Thymus (tissue), 14 donors: ENCODE measurements at places on chromosomes 16 and 17. TPM values are rescaled to one million over a fixed set of nuclear protein-coding genes. Genes with fewer than 3 reads are reported as not detected.

The VASN gene
- polyA plus RNA-seq: 3.6 TPM

The PFAS gene
- 12.8 TPM for polyA plus RNA-seq

The CRISPLD2 gene
- polyA plus RNA-seq: 7.2 TPM

The TMED6 gene
- polyA plus RNA-seq: 1.2 TPM

The TBX6 gene
- polyA plus RNA-seq: 2.6 TPM

The BTBD17 gene
- polyA plus RNA-seq: 0.16 TPM

The ANKRD40CL gene
- 0.05 TPM for polyA plus RNA-seq

The NEUROD2 gene
- polyA plus RNA-seq: 0.14 TPM

The PDIA2 gene
- polyA plus RNA-seq: 1.8 TPM

The KATNIP gene
- 10.4 TPM for polyA plus RNA-seq

The CNOT1 gene
- 74.6 TPM for polyA plus RNA-seq

The NUBP1 gene
- 39.7 TPM for polyA plus RNA-seq

The SLC16A6 gene
- 2.4 TPM for polyA plus RNA-seq

The PPM1E gene
- polyA plus RNA-seq: 0.30 TPM

The LGALS9C gene
- polyA plus RNA-seq: 0.37 TPM

The KCNAB3 gene
- 8.9 TPM for polyA plus RNA-seq

The HSD17B2 gene
- 2.9 TPM for polyA plus RNA-seq

The CX3CL1 gene
- 7.2 TPM for polyA plus RNA-seq

The FBXL19 gene
- polyA plus RNA-seq: 17.0 TPM

The SLC47A1 gene
- 1.4 TPM for polyA plus RNA-seq

The PPP1R1B gene
- 1.3 TPM for polyA plus RNA-seq

The CORO1A gene
- polyA plus RNA-seq: 554 TPM

The TPSG1 gene
- 0.14 TPM for polyA plus RNA-seq
